ENCODE measurements at places on chromosomes 4 and X.

- no peak for DNase-seq
These were observed 15.2 kb downstream of the EFNB1 start for GRCh38 chrX:68843992-68844391.

DNA sequence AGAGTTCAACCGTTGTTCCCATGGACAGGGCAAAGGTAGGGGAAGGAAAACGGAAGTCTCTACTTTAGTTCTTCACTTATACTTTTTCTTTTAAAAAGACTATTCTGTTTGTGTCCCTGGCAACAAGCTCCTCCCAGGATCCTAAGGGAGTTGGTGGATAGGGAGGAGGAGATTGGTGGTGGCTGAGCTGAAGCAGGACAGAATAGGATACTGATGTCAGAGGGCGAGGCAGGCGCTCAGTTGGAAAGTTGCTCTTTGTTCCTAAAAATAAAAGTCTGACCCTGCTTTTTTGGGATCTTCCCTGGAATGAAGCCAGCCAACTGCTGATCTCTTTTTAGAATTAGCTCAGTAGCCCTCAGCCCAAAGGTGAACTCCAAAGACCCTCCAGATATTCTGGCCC is 104.7 kb downstream of the MGST2 start:
- no peak for DNase-seq

- no peak for DNase-seq
These were observed at the start of gene PHKA2 for GRCh38 chrX:18983666-18984380. Gene PHKA2 (minus strand): TSS chrX:18984114. CDS start chrX:18983932, 182 bp downstream.

GRCh38 chr4:4461850-4462249 is 74.9 kb downstream of the NSG1 start:
- no peak for DNase-seq

GRCh38 chrX:54447461-54447860 is 7.3 kb downstream of the TSR2 start:
- DNase-seq = no peak

GRCh38 chr4:40331101-40331745 is 3.9 kb upstream of the CHRNA9 start:
- no peak for DNase-seq

DNA sequence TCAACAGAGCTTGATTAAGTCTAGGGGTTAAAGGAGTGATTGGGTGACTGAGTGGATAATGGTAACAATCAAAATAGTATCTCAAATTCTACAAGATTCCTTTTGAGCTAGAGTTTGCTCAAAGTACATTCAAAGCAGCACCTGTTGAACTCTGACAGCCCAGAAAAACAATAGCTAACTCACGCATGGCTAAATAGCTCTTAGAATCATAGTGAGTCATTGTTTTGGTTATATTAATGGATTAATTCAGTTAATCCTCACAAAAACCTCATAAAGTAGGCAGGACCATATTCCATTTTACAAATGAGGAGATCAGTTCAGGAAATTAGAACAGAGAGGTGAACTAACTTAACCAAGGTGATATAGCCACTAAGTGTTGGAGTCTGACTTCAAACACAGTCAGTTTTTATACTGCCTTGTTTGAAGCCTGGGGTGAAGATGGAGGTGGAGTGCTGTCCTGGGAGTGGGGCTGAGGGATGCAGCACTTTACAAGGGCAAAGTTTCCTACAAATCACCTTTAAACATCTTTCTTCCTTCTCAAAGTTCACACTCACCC is 35.9 kb upstream of the PPM1K start:
- no peak for DNase-seq

- no peak for DNase-seq
These were observed 390.7 kb downstream of the MAPK10 start for GRCh38 chr4:85968945-85969819.

DNA sequence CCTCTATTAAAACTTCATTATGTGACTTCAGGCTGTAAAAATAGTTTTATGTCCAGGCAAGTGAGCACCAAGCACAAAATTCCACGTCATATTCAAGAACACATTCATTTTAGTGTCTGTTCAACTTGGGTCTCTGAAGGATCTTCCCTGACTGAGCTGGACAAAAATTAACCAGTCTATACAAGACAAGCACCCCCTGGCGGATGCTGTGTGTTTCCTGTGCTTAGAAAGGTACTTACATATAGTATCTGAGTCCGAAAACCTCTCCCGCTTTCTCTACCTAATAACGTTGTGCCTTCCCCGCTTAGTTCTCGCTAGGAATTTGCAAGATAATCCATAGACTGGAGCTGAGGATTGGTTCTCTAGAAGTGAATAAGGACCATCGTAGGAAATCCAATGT is 2214.5 kb upstream of the TENM3 start:
- no peak for DNase-seq

GRCh38 chrX:153612413-153612812 is 13.5 kb upstream of the CCNQ start:
- DNase-seq = no peak

DNA sequence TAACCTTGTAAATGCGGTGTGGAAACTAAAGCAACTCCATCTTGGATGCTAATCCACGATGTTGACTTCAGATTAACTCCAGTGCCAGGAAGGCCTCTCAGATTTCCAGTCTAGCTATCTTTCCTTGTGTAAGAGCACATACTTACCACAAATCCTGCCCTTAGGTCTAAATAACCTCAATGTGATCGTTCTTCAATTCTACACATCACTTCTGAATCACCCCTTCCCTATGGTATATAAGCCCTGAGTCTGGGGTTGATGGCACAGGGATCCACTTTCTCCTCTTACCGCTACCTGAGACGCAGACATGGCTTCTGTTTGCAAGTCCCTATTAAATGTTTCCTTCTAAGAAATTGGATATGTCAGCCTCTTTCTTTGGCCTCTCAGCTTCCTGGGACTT is 17.5 kb upstream of the ZNF41 start:
- DNase-seq = no peak

- DNase-seq = no peak
These were observed 122.5 kb upstream of the IL15 start for GRCh38 chr4:141513866-141514265.

- DNase-seq = no peak
These were observed 24.6 kb downstream of the ZRSR2 start for GRCh38 chrX:15814771-15815365.

GRCh38 chrX:20265221-20265725 is 1.4 kb downstream of the RPS6KA3 start:
- DNase-seq = peak; percentile 50

GRCh38 chr4:103493450-103494159 is 226.2 kb downstream of the TACR3 start:
- no peak for DNase-seq

Measured in AG09319 (cell line).